Cardiac atrium fibroblast (primary cell): ENCODE measurements at places on chromosomes 13 and 19. TPM values are rescaled to one million over a fixed set of nuclear protein-coding genes. Genes with fewer than 3 reads are reported as not detected.

The OR7C1 gene
- not detected in 2 replicates for total RNA-seq

The SERPINE3 gene
- not detected in 2 replicates for total RNA-seq

The TNFAIP8L1 gene
- total RNA-seq = 5.0 and 7.2 TPM in 2 replicates

The CELF5 gene
- total RNA-seq = 1.3 TPM in 1 of 2 replicates, not detected in the other

The FXYD5 gene
- total RNA-seq = 101 and 147 TPM in 2 replicates

The ZNF497 gene
- 0.18 and 0.97 TPM in 2 replicates for total RNA-seq

The CEACAM8 gene
- total RNA-seq = not detected in 2 replicates
